RPMI8226 (cell line): ENCODE measurements at places on chromosomes 13 and 19.

DNA sequence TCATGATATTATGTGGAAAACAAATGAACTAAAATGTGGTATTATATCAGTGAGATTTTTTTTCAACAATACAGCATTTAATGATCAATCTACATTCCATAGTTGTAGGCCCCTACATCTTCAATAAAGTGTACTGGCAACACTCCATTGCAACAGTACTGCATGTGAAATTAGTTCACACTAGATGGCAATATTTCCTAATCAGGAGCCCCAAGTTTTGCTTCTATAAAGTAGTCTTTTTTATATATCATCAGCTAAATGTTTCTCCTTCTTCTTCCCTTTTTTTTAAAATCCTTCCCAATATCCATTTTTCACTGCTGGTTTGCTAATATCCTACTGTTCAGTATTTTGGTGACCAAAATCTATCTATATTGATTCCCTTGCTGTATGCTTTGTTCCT, 528.3 kb upstream of the ATXN8OS start:
- peak; percentile 3 for DNase-seq

GRCh38 chr19:54189145-54189734, at the start of gene MBOAT7:
TSS of gene MBOAT7 (minus strand) at chr19:54189580. CDS start at chr19:54188508, 1,072 bp downstream.
- DNase-seq: peak; percentile 87

DNA sequence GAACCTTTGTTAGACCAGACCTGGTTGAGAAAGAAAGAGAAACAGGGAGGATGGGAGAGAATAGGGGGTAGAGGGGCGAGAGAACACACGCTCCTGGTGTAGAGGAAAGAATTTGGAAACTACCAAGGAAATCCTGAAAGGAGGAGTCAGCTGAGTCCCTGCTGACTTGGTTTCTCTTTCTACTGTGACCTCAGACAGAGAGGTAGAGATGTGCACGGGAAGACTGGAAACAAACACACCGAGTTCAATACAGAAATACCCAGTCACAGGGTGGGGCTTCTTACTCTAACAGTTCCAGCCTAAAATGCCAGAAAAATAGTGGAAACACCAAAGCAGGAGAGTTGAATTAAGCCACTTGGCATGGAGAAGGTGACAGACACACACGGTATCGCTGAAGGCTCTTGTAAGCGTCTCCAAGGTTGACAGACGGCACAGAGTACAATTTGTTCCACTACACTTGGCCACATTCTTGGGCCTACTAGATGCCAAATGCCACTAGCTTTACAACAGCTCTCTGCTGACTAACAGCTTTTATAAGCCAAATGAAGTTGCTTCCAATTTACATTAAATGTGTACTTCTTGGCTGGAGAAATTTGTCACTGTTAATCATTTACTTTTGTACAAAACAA, 28.1 kb downstream of the LATS2 start:
- DNase-seq: no peak

- DNase-seq: peak; percentile 55
Observed at GRCh38 chr19:8046569-8047165, 5.9 kb upstream of the CCL25 start.

DNA sequence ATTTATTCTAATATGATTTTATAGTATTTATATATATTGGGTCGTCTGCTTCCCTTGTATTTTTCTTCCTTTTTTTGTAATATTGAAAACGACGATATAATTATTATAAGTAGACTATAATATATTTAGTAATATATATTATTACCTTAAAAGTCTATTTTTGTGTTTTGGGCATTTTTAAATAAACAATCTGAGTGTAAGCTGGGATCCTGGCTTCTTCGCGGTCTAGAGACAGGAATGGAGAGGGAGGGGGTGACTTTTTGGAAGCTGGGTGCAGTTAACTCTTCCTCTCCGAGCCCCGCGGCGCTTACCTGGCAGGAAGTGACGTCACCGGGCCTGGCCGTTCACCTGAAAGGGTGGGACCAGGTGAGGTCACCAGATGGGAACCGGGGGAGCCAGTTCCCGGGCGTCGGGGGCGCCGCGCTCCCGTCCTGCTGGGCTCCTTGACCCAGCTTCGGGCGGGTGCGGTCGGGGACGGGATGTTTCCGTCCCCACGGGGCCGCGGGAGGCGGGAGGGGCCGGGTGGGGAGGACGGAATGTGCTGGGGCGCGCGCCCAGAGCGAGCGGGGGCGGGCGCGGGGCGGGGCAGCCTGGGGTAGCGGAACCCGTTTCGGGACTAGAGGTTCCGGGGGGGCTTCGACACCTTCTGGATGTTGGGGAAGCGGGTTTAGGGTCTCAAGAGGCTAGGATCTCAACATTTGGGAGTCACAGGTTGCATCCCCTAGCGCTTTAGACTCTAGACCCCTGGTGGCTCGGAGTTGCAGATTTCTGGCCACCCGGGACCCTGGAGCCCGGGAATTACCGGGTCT, 2.8 kb downstream of the ZFP36 start:
- DNase-seq: peak; percentile 93

- DNase-seq: no peak
Observed at GRCh38 chr19:6058518-6059201, 51.6 kb downstream of the RFX2 start.

- no peak for DNase-seq
Observed at GRCh38 chr13:64639206-64639605, 2590.9 kb downstream of the PCDH9 start.

DNA sequence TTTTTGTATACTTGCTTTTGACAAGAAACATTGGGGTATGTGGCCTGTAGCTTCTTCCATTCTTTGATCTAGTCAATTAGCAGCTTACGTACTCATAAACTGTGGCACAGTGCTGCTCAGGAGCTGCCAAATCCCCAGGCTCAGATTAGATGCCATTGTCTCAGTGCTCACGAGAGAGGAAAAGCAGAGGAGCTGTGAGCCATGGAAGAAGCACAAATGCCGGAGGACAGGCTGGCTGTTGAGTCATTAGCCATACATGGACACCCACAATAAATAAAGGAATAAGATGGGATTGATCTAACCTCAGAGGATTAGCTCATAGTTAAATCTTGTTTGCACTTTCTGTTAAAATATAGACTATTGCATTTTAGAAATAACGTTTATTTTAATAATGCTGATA, 121.7 kb downstream of the POSTN start:
- DNase-seq: no peak

DNA sequence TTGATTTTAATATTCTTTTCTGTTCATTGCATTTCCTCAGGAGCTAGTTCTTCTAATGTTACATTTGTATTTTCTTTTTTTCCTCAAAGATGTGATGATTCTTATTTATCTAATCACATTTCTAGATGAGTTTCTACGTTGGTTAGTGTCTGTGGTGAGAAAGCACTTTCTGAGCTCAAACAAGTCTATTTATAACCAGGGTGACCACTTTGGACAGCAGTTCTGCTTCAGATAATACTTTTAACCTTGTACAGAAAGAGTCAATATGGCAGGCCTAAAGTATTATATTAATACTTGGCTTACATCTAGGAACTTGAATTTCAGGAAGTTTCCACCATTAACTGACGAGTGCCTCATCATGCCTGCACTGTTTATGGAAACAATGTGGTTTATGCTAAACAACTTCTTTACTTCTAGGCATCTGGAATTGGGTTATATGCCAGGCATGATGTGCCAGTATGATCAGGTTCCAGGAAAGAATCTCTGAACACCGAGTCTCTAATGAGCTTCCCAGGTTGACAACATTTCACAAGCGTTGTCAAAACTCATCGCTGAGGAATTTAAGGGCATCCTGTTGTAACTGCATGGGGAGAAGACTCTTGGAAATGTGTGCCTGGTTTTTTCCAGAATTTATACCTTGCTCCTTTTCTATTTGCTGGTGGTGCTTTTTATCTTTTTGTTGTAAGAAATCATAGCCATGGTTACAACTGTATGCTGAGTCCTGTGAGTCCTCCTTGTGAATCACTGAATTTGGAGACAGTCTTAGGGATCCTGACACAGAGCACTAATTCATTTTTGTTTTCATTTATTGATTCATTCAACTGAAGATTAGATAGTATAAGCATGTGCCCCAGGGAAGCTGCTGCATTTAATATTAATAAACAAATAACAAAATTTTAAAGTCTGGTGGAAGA, 344.4 kb upstream of the PCDH9 start:
- DNase-seq: no peak

DNA sequence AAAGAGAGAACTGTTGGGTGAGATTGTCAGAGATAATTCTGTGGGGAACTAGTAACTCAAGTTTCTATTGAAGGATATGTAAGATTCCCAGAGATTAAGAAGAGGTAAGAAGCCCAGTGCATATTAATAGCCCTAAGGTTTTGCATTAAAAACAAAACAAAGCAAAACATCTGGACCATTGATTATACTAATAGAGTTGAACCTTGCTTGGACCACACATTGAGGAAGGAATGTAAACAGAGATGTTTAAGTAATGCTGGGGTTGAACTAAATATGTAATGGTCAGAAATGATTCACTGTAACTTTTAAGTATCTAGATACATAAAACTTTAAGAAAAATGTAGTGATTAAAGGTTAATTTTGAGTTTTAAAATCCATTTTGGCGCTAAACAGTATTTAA, 1770.0 kb downstream of the PCDH9 start:
- DNase-seq: no peak
